ENCODE measurements at places on chromosomes 7 and 10.

DNA sequence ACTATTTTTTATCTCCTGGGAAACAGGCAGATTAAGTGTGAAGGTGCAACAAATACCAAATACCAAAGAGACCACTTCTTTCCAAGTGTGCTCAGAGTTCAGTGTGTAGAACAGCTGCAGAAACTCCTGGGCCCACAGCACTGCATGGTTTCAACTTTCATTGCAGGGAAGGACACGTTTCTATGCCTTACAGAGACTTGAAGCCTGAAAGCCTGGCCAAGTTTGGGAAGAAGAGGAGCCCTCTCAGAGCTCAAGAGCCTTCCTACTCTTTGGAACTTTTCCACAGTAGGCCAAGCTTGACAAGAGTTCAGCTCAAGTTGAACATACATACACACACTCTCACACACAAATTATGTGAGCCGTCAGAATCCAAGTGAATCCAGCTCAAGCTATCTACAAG is 2.5 kb downstream of the HOXA4 start:
- DNase-seq: no peak

DNA sequence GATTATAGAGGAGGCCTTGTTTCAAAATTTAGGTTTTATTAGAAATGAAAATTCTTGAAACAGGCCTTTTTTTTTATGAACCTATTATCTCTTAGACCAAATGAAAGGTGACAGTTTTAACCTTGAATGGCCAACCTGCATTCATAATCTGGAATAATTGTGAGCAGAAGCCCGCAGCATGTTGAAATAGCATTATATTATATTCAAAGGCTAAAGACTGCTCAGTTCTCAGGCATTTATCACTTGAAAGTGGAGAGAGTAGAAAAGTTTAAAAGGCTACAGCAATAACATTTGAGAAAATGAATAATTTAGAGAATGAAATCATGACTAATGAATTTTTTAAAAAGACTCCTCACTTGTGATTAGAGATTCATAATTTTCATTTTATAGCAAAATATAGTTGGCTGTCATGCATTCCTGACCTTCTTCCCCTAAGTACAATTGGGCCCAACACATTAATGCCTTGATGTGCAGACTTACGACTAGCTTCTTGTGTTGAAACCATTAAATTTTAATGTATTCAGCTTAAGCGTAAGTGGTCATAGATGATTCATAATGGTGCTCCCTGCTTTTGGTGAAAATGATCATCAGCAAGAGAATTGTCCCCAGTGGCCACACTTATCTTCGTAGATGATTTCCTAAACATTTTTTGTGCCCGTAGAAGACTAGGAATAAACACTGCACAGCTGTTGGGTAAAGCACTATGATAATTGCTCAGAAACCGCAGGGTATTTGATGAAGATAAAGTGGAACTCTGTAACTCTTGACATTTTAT is 346.6 kb upstream of the BMPER start:
- no peak for DNase-seq

GRCh38 chr7:117064688-117065087 is 111.4 kb downstream of the ST7 start:
- DNase-seq: no peak

- DNase-seq: no peak
These were observed 51.0 kb upstream of the INPP5A start for GRCh38 chr10:132486539-132487121.

Measured in A172 (cell line).